ENCODE measurements at places on chromosomes 4 and X.

DNA sequence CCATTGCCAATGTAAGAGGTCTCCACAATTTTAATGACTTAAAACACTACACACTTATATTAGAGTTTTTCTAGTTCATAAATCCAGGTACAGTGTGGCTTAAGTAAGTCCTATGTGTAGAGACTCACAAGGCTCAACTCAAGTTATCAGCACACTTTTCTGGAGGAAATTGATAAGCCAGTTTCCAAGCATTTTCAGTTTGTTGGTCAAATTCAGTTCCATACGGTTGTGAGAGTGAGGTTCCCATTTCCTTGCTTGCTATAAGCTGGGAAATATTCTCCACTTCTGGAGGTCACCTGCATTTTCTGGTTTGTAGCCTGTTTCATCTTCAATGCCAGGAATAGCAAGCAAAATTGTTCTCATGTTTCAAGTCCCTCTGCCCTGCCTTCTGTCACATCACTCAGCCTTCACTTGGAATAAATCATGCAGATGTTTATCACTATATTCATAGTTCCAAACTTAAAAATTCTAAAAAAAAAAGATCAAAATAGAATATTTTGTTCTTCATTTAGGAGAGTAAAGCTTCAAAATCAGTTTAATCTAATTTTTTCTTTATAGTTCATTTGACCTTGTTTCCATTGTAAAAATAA, 1137.5 kb upstream of the INTU start:
- no peak for DNase-seq

DNA sequence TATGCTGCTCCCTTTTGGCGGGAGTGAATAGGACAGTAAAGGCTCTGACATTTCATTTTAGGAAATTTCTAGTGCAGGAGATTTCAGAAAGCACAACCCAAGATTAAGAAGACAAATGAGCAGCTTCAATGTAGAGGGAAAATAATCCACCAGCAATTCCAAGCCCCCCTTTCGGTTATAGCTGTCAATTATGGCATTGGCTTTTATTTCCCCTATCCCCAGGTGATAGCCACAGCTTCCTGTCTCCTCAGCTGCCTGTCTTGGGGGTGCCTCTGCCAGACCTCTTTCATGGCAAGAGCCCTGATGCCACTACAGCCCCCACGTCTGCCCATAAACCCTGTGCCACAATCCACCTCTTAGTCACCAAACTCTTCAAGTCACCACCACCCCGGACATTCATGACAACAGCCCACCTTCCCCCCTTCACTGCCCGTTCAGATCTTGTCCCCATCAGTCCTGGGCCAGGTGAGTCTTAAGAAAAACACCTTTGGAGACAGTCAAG, 48.4 kb upstream of the CLNK start:
- DNase-seq = no peak

GRCh38 chrX:45009371-45010000, 136.5 kb downstream of the KDM6A start:
- peak; percentile 20 for DNase-seq

- no peak for DNase-seq
These were observed 160.1 kb upstream of the BANK1 start for GRCh38 chr4:101630319-101630986.

- no peak for DNase-seq
These were observed 33.1 kb downstream of the MSL3 start for GRCh38 chrX:11791090-11791489.

DNA sequence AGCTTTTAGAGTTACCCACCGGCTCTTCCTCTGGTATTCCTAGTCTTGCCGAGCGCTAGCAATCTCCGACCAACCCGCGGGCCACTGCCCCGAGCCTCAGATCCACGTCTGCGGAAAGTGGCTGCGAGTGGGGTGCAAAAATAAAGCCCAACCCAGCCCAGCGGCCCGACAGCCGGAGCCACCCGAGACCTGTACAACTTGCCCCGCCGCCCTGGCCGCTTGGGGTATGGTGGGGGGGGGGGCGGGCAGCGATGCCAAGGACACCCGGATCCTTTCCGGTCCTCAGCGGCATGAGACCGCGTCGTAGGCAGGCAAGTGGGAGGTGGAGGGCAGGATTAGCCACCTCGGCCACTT, 1.6 kb downstream of the SLITRK4 start:
- DNase-seq = no peak

GRCh38 chr4:108272046-108272445, 103.3 kb upstream of the LEF1 start:
- DNase-seq = no peak

DNA sequence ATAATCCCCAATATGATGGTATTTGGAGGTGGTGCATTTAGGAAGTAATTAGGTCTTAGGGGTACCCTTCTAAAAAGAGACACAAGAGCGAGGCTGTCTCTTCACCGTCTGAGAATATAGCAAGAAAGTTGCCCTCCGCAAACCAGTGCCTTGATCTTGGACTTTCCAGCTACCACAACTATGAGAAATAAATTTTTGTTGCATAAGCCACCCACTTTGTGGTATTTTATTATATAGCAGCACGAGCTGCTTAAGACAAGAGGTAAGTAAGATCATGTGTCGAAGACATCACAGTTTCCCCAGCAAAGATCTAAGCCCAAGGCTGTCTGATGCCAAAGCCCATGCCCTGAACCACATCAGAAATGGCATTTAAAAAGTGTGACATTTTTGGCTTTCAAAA, 9.6 kb upstream of the EXOSC9 start:
- DNase-seq = peak; percentile 62

DNA sequence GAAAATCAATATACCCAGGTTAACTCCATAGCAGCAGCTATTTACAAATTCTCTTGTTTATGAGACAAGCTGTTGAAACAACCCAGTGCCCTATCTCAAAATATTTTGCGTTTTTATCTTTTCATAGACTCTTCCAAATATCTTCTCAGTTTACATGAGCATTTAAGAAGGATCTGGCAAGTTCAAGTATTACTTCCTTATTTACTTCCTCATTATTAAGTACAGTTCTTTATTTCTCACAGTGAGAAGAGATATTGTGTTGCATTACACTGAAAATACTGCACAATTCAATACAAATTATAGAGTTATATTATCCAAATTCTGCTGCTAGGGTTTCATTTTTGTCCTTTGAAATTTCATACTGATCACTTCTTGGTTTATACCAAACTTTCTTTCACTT, 43.6 kb upstream of the UCP1 start:
- no peak for DNase-seq

- no peak for DNase-seq
These were observed 85.8 kb downstream of the ARHGAP6 start for GRCh38 chrX:11579636-11580600.

DNA sequence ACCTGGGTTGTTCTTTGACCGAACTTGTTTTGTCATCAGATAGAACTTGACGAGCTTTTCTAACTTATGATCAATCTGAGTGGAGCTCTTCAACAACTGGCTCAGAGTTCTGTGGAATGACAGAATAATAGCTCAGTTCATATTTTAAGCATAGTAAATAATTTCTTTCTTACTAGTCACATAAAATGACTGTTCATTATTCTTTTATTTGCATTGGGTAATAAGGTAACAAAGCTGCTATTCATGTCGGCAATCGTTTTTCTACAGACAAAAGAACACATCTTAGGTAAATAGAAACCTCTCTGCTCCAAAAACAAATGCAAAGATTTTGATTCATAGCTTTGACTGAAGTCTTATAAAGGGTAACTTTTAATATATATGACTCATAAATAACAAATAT, 57.3 kb upstream of the CXCL8 start:
- DNase-seq = no peak

DNA sequence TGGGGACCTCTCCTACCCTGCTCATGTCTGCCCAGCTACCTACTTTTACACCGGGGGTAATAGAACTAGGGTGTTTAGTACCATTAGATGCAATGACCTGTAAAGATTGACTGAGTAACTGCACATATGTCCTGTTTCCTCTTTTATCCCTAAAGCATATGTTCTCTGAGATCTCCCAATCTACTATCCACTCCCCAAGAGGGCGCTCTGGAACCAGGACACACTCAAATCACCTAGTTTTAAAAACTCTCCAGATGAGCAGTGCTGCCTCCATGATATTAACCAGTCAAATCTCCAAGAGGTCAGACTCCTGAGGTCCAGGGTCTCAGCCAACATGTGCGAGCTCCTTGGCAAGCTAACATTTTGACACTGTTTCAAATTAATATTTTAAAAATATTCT, 87.0 kb upstream of the TSPAN5 start:
- DNase-seq = no peak

DNA sequence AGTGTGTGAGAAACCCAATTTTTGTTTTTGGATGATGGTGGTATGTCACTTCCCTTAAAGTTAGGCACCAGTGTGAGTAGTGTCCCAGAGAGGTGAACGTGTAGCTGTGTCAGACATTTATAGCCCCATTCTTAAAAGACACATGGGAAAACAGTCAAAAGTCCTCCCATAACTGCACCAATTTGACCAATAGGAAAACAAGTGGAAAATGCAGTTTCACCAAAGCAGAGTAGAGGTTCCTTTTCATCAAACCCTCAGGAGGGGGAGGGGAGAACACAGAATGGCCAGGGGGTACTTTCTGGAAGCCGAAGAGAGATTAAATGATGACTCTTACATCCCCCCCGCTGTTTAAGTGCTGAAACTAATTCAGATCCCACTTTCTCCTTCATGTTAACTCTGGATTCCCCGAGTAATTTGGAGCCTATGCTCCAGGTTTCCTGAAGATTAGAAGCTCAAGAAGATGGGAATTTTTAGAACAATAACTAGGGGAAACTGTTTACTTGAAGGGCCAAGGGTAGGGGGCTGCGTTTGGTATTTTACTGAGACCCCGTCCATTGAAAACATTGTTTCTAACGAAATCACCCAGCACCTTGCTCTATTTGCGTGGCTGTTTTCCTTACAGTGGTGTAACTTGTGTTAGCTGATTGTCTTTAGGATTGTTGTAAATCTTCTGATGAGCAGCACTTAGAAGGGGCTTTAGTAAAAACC, 2.1 kb upstream of the LEF1 start:
- no peak for DNase-seq

DNA sequence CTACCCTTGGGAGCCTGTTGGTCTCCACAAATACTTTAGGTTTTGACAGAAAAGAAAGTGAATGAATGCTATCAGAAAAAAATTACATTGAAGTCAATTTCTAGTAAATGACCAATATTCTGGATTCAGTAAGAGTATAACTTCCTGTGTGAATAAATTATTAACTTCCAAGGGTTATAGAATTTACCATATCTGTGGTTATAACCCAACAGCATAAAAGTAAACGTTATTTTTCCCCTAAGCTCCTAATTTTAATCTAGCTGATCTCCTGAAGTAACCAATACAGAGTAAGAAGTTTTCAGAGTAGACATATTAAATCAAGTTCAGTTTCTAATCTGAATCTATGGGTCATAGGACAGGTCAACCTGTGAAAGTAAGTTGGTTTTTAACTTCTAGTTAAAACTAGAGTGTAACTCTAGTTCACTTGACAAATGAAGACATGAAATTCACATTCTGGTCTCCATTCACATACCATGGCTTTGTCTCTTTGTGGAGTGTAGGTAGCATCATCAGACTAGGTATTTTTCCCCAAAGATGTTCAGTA, 22.8 kb downstream of the DTHD1 start:
- DNase-seq = no peak

- no peak for DNase-seq
These were observed 165.6 kb upstream of the HCCS start for GRCh38 chrX:10945498-10945897.

- no peak for DNase-seq
These were observed 5.9 kb upstream of the UTP14A start for GRCh38 chrX:129900054-129900453.

- no peak for DNase-seq
These were observed 56.7 kb downstream of the FAM114A1 start for GRCh38 chr4:38924353-38924752.

- DNase-seq = no peak
These were observed 10.2 kb downstream of the ARX start for GRCh38 chrX:25005382-25006185.

- no peak for DNase-seq
These were observed 36.7 kb downstream of the PSAPL1 start for GRCh38 chr4:7398104-7398423.

- no peak for DNase-seq
These were observed 73.9 kb downstream of the APBB2 start for GRCh38 chr4:41140410-41140809.

- DNase-seq = no peak
These were observed 156.1 kb downstream of the STPG2 start for GRCh38 chr4:97987019-97987648.

DNA sequence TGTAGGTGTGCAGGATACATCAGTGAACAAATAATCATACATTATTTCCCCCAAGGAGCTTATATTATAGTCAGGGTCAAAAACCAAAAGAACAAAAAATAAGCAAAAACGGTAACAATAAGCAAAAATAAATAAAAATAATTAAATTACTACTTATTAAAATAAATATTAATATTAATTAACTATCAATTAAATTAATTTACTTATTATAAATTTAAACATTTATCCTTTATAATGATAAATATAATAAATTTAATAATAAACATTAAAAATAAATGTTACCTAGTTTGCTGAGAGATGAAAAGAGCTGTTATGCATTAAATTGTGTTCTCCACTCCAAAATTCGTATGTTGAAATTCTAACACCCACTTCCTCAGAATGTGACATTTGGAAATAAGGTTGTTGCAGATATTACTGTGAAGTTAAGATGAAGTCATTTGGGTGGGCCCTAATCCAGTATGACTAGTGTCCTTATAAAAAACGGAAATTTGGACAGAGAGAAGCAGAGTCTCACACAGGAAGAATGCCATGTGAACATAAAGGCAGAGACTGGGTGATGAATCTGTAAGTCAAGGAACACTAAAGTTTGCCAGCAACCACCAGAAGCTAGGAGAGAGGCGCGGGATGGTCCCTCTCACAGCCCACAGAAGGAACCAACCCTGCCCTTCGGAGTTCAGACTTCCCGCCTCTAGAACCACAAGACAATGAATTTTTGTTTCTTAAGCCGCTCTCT, 67.2 kb upstream of the IBSP start:
- no peak for DNase-seq

GRCh38 chr4:7120341-7120740, 52.5 kb upstream of the GRPEL1 start:
- DNase-seq = no peak

GRCh38 chrX:41003506-41004270, 81.6 kb upstream of the USP9X start:
- DNase-seq = no peak

GRCh38 chrX:68732906-68733493, 85.5 kb downstream of the STARD8 start:
- DNase-seq = peak; percentile 21

DNA sequence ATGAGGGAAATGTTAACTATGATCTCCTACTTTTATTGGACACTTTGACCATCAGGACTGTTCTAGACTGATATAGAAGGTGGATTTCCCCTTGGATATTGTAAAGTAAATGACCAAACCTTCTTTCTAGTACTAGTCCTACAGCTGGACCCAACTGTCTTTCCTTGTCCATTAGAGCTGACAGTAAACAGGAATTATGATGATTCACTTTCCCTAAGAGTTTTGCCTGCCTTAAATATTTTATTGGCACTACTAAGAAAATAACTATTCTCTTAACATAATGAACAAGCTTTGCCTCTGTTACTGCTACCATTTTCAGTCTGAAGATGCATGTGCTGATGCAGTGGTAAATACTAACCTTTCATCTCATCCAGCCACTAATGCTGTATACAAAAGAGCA, 915.4 kb downstream of the CENPC start:
- no peak for DNase-seq

GRCh38 chrX:150293311-150294013, 69.7 kb upstream of the MAMLD1 start:
- DNase-seq = no peak

Data from GM04504 (cell line).